ENCODE measurements at places on chromosomes 5 and 9.

DNA sequence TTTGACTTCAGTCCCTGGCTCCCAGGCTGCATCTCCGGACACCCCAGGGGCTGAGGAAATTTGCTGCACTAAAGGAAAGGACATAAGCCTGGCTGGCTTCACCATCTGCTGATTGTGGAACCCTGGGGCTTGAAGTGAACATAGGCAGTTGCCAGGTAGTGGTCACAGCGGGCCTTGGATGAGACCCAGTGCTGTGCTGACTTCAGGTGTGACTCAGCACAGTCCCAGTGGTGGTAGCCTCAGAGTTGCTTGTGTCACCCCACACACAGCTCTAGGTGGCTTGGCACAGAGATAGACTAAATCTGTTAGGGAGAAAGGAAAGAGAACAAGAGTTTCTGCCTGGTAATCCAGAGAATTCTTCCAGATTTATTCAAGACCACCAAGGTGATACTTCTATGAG lies 36.1 kb upstream of the RUSC2 start:
- no peak for DNase-seq

DNA sequence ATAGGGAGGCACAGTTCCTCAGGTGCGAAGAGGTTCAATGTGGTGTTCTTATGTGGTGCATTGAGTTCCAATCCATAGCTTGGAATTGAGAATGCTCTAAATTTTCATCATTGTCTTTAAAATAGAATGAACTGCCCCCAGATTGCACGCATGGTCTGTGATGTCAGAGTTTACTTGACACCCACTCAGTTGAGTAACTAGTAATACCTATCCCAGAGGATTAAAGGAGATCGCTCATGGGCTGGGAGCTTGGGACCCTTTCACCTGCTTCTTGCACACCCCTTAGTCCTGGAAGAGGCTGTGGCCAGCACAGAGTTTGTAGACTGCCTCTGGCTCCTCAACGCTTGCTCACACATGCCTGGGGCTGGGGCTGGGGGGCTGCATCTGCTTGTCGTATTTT lies 95.1 kb upstream of the OTULINL start:
- DNase-seq, result no peak

GRCh38 chr5:65796269-65796668 lies 74.3 kb downstream of the NLN start:
- DNase-seq, result no peak

DNA sequence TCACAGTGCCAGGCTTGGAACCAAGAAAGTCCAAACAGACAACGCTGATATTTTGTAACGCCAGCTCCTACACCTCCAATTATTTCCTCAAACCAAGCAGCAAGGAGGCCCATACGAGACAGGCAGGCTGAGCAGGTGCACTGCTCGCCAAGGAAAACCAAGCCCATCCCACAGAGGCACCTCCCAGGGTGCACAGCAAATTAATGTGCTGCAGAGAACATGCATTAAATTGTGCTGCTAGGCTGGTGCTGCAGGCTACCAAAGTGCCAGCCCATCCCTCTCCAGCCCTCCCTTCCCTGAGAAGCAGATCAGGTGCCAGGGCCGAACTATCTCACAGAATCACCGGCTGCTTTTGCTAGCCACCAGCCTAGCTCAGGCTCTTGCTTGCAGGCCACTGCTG lies 137.8 kb downstream of the PAX5 start:
- DNase-seq, result no peak

GRCh38 chr9:93278144-93278543 lies 94.2 kb downstream of the WNK2 start:
- no peak for DNase-seq

DNA sequence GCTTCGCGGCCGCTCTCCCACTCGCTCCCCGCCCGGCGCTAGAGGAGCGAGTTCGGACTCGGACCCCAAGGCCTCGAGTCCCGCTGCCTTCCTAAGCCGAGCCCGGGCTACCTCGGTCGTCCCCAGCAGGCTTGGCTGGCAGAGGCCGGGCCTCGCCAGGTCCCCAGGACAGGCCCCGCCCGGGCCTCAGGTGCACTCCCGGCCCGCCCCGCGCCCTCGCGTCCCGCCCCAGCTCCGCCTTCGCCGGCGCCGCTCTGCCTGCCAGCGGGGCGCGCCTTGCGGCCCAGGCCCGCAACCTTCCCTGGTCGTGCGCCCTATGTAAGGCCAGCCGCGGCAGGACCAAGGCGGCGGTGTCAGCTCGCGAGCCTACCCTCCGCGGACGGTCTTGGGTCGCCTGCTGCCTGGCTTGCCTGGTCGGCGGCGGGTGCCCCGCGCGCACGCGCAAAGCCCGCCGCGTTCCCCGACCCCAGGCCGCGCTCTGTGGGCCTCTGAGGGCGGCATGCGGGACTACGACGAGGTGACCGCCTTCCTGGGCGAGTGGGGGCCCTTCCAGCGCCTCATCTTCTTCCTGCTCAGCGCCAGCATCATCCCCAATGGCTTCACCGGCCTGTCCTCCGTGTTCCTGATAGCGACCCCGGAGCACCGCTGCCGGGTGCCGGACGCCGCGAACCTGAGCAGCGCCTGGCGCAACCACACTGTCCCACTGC lies at the start of gene SLC22A5:
Gene SLC22A5 (plus strand): TSS at position 237 of the 707 bp plus-strand sequence. CDS start 263 bp downstream, at position 500.
- DNase-seq, result peak; percentile 60

DNA sequence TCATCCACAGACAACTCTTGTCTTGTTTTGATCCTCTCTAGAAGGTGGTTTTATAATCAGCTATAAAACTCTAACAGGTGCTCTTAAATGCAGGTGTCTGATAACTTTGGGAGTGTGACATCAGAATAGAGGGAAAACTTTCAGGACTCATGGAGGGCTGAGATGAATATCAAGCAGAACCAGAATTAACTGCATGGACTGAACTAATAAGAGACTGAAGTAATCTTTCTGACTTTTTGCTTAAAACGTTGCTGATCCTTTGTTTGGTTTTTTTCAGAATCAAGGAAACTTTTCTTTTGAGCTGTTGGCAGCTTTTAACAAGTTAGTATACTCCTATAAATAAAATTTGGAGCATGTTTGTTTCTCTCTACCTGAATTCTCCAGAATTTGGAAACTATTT lies 2.3 kb upstream of the OR2V2 start:
- no peak for DNase-seq

GRCh38 chr9:23789529-23790254 lies 36.3 kb downstream of the ELAVL2 start:
- DNase-seq, result no peak

GRCh38 chr9:86912210-86912609 lies 35.1 kb downstream of the GAS1 start:
- no peak for DNase-seq

DNA sequence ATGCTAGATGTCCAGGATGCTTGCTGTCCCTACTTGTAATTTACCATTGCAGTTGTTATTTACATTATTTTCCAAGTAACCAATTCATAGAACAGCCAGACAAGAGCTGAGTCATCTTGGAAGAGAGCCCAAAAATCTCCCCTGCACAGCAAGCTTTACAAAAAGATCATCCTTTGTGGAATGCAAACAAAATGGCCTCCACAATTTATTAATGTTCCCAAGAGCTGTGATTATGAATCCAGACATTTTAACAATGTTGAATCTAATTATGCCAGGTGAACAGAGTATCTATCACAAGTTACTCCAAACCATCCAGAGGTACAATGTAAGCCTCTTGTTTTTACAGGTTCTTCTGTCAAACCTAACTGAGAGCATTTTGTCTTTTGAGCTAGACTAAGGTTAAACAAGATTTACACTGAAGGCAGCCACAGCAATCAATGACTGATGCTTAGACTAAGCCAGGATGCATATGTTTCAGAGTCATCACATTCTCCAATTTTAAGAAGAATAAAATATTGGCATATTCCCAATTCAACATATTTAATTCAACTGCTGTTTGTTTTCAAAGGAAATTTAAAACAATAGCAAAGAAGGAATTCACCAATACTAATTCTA lies 95.3 kb upstream of the SLC12A2 start:
- DNase-seq, result no peak

GRCh38 chr5:40073927-40074326 lies 605.8 kb upstream of the PTGER4 start:
- DNase-seq, result no peak

- no peak for DNase-seq
These were observed 21.6 kb downstream of the LNPEP start for GRCh38 chr5:96957254-96958049.

DNA sequence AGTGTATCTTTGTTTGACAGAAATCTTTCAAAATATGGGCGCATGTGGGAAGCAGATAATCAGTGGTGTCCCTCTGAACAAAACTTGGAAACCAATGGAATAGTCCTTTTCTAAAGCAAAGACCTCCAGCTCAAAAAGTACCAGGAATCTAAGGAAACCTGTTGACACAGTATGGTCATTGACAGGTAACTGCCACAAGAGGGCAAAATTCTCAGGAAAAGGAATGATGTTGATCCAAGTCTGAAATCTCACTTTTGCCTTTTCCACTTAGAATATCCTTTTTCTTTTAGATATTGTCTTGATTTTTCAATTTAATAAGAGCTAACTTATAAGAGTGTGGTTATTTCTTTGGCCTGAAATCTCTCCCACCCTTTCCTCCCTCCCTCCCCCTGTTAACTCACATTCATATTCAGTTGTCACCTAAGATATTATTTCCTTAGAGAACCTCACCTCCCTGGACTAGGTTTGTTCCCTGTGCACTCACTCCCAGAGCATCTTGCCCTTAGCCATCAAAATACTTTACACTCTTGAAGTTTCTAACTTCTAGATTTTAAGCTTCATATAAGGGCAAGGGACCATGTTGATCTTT lies 59.0 kb upstream of the BARX1 start:
- no peak for DNase-seq

DNA sequence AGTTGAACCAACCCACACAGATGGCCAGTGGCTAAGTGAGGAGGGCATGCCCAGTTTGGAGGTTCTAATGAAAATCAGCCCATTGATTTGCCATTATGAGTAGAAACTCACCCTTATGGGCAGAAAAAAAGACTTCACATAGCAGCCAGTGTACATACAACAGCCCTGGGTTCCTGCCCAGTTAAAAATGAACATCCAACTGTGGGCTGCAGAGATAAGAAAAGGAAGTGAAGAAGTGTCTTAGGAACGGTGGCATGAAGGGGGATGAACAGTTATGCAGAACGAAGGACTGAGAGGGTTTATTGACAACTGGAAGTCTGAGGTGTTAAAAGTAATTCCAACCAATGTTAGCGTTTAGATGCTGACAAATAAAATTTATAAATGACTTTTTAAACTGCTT lies 118.4 kb downstream of the MARCHF3 start:
- DNase-seq, result no peak
